NAMALWA (cell line): ENCODE measurements at places on chromosomes 7 and 10.

GRCh38 chr10:26334232-26334931 is 103.8 kb upstream of the APBB1IP start:
- no peak for DNase-seq

DNA sequence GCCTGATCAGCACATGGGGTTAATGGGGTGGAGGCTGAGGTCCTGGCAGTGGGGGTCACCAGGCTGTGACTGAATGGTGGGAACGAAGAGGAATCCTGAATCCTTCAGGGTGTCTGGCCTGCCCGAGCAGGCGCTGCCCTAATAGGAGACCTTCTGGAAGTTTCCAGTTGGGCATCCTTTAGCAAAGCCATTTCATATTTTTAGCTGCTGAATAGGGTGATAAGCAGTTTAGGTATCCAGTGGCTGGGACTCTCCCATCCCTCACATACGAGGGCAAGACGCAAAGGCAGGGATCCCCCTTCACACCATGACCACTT is 159.3 kb downstream of the SH3PXD2A start:
- no peak for DNase-seq

DNA sequence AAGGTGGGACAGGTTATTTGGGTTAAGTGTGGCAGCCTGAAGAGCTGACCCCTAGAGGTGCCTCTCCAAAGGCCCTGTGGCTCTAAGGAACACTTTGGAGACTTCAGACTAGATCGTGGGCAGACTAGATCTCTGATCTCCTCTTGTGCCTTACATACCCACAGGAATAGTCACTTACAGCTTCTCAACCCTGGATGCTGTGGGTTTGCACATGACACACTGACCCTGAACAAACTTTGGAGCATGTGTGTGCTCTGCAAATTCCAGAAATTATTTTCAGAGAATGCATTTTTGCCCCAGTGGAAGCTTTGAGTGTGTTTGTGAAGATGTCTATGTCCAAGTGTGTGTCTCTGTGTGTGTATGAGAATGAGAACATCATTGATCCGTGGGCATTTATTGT is 119.6 kb downstream of the EMX2 start:
- no peak for DNase-seq

GRCh38 chr7:140697447-140698143 is 1.1 kb downstream of the NDUFB2 start:
- DNase-seq, result no peak

DNA sequence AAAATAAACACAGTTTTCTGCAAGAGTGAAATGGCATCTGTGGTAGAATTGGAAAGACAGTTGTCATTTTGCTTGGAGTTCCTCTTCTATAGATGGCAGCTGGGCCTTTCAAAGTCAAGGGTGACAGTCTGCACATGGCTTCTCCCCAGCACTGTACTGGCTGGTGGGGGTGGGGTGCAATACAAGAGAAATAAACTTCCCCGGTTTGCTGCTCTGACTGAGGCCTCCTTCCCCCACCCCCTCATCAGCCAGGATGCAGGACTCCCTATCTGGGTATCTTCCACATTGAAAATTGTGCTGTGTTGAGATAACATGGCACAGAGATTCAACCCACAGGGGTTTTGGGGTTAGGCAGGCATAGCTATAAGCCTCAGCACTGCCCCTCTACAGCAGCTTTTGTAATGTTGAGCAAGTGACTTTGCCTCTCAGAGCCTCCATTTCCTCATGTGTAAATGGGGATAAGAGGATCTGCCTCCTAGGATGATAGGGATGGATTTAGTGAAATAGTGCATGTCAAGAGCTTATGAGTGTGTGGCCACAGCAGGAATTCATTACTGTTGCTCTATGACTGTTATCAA is 85.8 kb upstream of the WDR11 start:
- no peak for DNase-seq

DNA sequence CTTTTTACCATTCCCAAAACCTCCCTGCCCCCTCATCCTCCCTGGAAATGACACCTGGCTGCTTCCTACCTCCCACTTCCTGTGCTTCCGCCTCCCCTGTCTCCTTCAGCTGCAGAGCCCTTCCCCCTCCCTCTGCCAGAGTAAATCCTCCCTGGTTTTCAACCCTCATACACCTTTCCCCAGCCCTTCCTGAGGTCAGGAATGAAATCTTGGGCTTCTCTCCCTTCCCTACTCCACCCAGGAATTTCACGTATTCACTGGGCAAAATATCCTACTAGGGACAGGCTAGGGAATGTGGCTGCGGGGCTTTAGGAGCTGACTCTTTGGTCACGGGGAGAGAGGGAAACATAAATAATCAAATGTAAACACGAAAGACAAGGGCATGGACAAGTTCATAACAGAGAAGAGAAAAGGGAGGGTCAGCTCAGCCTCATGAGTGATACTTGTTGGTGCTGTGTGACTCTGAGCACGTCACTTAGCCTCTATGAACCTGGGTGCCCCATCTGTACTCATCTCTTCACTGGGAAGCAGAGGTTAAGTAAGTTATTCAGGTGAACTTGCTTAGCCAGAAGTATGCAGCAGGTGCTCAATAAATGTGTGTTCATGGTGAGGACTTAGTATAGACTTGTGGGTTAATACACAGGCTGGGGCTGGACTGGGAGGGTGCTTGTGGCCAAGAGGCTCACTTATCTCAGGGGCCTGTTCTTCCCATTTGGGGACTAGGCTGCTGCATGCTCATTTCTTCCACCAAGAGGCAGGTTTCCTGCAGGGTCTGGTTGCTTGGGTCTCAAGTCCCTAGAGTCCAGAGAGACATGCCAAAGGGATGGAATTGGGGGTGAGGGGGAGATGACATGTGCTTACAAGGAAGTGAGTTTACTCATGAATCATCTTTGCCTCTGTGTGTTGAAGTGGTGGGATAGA is 10.0 kb upstream of the DUSP5 start:
- no peak for DNase-seq

DNA sequence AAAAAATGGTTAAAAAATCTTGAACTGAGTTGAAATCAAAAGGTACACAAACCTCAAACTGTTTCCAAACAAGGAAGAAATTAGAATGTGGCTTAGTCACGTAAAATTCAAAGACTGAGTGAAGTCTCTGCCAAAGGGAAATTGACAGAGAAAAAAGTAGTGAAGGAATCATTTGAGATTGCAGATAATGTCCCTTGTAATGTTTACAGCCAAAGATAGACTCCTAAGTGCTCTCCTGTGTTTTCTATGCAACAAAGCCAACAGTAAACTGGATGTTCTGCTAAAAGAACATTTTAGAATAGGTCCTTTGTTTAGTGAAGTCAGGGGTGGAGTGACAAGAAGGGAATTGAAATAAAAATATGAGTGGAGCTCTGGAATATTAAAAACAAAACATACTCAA is 117.9 kb downstream of the ITGA8 start:
- no peak for DNase-seq

DNA sequence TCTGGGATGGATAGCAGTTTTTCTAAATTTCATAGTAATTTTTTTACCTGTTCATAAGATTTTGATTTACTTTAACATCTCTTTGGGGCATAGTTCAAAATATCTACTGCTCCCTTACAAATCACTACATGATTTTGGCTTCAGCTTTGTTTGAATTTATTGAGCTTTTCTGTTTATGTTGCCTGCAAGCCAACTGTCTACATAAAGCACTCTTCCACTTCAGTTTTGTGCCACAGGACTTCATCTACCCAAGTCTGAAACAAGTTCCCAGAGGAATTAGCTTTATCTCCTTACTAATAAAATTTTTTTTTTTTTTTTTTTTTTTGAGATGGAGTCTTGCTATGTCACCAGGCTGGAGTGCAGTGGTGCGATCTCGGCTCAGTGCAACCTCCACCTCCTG is 45.4 kb upstream of the KMT2E start:
- no peak for DNase-seq

GRCh38 chr10:10685566-10685965 is 332.1 kb upstream of the CELF2 start:
- no peak for DNase-seq

DNA sequence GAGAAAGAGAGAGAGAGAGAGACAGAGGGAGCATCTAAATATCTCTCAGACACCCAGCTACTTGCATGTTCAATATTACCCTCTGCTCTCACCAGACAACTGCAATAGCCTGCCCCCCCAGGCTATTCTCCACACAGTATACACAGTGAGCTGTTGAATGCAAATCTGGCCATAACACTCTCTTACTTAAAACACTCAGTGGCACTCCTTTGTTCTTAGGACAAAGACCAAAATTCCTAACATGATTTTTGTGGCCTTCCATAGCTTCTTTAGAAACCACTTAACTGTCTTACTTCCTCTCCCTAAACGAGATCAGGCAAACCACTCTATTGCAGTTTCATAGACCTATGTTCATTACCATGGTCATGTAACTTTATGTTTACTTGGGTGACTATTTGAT is 903.6 kb upstream of the AUTS2 start:
- no peak for DNase-seq
